ENCODE measurements at places on chromosomes 7 and 10. TPM values are rescaled to one million over a fixed set of nuclear protein-coding genes. Genes with fewer than 3 reads are reported as not detected.

FAM237B gene
- not detected for total RNA-seq

DNA sequence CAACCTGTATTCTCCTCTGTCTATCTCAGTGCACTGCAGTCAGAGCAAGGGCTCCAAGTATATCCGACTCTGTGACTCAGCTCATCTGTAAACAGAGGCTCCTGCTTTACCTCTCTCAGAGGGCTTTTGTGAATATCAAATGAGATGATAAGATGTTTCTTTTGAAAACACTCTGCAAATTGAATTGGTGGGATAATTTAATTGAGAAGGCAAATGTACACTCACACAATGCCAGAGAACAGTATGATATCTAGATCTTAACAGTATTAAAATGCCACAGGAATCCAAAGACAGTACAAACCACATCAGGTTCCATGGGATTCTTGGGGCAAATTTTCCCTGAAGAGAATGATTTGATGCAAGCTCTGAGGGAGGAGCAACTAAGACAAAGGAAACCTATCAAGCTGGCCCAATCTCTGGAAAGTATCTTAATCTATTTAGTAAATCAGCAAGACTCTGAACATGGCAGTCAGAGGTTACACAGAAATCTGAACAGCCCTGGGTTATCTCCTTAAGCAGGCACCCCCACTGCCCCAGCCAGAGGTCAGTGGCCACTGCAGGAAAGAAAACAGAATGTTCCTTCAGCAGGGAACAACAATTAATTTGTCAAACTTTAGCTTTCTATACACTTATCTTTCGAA is 45.9 kb downstream of the DOCK4 start:
- H3K36me3 ChIP-seq, result no peaks in the 10 kb centered on the region
- H3K4me1 ChIP-seq, result no peaks in the 10 kb centered on the region
- H3K27ac ChIP-seq, result no peak overlapping the region

DNA sequence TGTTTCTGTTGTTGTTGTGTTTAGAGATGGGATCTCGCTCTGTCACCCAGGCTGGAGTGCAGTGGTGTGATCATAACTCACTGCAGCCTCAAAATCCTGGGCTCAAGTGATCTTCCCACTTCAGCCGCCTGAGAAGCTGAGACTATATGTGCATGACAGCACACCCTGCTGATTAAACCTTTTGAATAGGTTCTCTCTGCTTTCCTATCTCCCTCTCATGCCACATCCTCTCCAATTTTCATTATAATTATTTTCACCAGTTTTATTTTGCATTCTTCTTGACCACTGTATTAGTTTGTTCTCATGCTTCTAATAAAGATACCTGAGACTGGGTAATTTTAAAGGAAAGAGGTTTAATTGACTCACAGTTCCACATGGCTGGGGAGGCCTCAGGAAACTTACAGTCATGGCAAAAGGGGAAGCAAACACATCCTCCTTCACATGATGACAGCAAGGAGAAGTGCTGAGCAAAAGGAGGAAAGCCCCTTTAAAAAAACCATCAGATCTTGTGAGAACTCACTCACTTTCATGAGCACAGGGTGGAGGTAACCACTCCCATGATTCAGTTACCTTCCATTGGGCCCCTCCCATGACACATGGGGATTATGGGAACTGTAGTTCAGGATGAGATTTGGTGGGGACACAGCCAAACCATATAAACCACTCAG is 12.9 kb downstream of the AGK start:
- H3K27me3 ChIP-seq, result no peaks in the 10 kb centered on the region
- H3K36me3 ChIP-seq, result peaks cover 13% of the 10 kb centered on the region
- no peak for DNase-seq
- H3K4me3 ChIP-seq, result no peak overlapping the region
- H3K4me1 ChIP-seq, result no peaks in the 10 kb centered on the region

- H3K27ac ChIP-seq, result peak overlapping the region; percentile 17
- H3K27me3 ChIP-seq, result no peaks in the 10 kb centered on the region
- H3K36me3 ChIP-seq, result peaks cover 25% of the 10 kb centered on the region
- peak; percentile 45 for DNase-seq
- H3K4me1 ChIP-seq, result peaks cover 17% of the 10 kb centered on the region
These were observed 36.5 kb downstream of the MALSU1 start for GRCh38 chr7:23335621-23336020.

DNA sequence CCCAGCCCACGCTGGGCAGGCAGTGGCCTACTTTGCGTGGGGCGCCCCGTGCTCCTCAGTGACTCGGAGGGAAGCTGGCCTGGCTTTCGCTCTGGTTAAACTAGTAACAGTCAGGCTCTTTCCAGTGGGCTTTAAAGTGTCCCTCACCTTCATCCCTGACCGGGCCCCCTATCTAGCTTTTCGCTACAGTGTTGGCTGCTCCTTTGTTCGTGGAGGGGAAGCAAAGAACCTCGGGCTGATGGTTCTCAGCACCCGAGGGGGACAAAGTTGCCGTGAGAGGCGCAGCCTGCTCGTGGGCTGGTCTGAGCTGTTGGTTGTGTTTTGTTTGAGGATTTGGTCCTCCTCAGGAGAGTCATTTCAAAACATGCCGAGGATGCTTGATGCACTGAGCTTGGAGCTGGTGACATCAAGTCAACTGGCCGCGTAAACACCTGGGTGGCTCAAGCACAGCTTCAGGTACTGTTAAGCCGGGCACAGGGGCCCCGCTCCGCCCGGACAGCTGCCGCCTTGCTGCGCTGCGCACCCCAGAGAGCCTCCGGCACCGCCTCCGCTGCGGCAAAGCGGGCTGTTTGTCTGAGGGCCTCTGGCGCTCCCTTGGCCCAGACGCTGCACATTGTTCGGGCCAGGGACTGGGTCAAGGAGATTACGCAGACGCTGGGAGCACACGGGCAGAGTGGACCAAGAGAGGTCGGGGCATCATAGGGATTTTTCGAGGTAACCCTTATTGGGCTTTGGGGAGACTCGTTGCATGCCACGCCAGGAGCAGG is 1.6 kb downstream of the DLX6 start:
- no peak overlapping the region for H3K4me3 ChIP-seq
- H3K27me3 ChIP-seq, result peaks cover 80% of the 10 kb centered on the region
- H3K36me3 ChIP-seq, result no peaks in the 10 kb centered on the region
- peaks cover 15% of the 10 kb centered on the region for H3K4me1 ChIP-seq

URGCP gene
- total RNA-seq, result 20.7 TPM

DNA sequence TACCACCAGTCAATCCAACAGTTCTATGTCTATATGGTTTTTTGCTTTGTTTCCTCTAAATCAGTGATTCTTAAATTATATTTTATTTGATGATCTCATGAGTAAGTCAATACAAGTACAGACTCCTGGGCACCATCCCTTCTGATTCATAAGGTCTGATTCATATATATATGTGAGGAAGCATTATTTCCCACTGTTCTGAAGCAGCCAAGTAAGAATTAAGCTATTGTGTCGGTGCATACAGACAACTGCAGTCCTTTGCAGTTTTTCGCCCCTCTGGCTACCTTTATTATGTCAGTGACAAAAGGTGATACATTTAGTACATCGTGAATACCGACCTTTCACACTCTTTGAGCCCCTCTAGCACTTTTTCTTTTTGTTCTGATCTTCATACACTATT is 1079.6 kb upstream of the C7orf33 start:
- DNase-seq, result no peak
- H3K27me3 ChIP-seq, result no peaks in the 10 kb centered on the region
- H3K36me3 ChIP-seq, result no peaks in the 10 kb centered on the region
- H3K4me3 ChIP-seq, result no peak overlapping the region
- H3K4me1 ChIP-seq, result peaks cover 6% of the 10 kb centered on the region
- H3K27ac ChIP-seq, result no peak overlapping the region

- peak; percentile 80 for DNase-seq
- no peaks in the 10 kb centered on the region for H3K27me3 ChIP-seq
- peaks cover 4% of the 10 kb centered on the region for H3K4me1 ChIP-seq
- no peak overlapping the region for H3K4me3 ChIP-seq
These were observed 37.4 kb upstream of the MEOX2 start for GRCh38 chr7:15723841-15724240.

Measured in muscle of leg (tissue), 16 donors.